Left cardiac atrium (tissue), 4 donors: ENCODE measurements at places on chromosomes 1 and 21.
A peak's percentile ranks its signal among the peaks of the same experiment; 100 is the strongest.

GRCh38 chr1:27527223-27527889 is 37.4 kb upstream of the WASF2 start:
- DNase-seq, result peak; percentile 53

GRCh38 chr1:7975212-7975865 is 13.8 kb downstream of the PARK7 start:
- DNase-seq, result peak; percentile 70

- DNase-seq, result no peak
These were observed 24.8 kb downstream of the HSD11B1 start for GRCh38 chr1:209729436-209729835.

DNA sequence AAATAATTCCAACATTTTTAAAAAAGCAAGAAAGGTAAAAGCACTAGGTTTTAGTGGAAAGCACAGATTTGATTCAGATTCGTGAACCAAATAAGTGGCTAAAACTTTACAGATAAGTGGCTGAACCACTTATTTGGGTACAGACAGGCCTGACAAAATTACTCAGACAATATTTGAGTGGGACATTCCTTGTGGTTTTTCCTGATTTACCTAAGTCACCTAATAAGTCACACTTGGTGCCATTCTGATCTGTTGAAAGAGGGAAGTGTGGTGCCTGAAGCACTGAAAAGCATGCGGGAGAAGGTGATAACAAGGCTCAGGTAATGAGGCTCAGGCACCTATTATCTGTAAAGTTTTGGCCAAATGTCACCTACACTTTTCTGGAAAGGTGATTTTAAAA is 81.6 kb upstream of the CD55 start:
- DNase-seq, result no peak

DNA sequence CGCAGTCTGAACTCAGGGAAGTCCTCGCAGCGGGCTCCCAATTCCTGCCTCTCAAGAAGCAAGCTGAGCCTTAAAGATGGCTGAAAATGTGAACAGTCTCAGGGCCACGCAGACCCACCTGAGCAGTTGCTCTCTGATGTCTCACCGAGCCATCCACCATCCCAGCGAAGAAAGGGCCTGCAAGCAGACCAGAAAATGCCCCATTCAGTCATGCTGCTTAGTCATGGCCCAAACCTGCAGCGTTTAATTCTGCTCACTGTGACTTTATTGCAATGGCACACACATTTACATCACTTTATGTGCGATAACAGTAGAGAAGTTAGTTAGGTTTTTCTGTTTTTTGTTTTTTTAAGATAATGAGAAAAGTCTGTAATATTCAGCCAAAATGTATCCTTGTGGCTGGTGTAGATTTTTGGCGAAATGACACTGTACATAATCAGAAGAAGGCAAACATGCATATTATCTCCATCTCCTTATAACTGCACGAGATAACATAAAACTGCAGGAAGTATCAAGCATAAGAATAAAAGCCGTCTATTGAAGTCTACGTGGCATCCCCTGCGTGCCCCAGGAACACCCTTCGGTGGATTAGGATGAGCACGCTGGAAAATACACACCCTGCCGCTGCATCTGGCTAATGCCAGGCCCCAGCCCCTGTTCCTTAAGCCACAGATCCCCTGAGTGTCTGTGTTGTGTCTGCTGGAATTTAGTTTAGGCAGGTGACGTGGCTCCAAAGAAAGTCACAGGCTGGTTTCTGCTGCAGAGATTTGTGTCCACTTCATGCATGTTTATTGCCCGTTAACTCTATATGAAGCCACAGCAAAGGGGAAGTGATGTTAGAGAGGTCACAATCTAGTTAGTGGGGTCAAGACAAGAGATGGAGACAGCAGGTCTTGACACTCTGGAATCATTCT is 119.8 kb upstream of the IRF2BP2 start:
- no peak for DNase-seq

- DNase-seq, result no peak
These were observed 75.3 kb upstream of the WDR26 start for GRCh38 chr1:224509907-224510306.
